ENCODE measurements at places on chromosomes 5 and 9.

DNA sequence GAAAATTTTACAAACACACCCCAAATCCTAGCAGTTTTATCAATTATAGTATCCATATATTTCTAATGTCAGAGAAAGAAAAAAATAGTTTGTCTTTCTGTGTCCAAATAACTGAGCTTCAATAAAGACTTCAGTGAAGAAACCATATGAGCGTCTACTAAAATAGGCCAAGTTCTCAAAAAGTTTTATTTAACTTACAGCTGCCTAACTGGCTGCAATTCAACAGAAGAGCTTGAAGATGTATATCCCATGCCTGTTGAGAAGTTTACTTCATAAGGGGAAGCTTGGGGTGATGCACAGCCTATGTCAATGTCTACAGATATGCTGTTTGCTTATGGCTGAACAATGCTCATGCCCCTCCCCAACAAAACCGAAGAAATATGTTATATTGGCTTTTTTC, 43.7 kb upstream of the ELOVL7 start:
- no peak for DNase-seq

- DNase-seq: no peak
Observed at GRCh38 chr9:136648751-136649150, 14.0 kb upstream of the EGFL7 start.

DNA sequence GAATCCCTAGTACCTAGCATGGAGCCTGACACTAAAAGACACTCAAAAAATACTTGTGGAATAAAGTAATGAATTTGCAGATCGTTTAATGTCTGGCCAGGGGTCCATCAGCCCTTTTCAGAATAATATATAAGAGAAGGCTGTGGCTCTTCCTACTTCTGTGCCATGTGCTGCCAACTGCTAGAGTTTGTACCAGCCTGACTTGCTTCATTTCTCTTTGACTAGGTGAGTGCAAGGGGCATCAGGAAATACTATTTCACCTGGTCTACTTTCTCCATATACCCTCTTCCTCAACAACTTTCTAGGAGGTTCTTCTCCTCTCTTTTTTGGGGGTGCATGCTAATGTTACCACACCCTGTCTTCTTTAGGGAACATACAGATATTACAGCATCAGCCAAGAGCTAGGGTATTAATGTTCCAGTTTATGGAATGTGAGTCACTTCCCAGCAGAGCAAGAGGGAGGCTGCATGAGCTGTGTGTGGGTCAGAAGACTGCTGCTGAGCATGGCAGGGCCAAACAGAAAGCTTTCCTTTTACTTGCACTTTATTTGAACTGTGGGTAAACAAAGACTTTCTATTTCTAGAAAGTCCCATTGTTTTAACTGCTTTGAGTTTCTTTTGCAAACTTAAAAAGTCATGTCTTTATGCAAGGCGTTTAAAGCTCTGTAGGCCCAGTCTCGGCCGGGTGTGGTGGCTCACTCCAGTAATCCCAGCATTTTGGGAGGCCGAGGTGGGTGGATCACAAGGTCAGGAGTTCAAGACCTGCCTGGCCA, 158.9 kb downstream of the ADAMTSL1 start:
- no peak for DNase-seq

GRCh38 chr5:151083081-151083676, 2.3 kb upstream of the TNIP1 start:
- DNase-seq: no peak

DNA sequence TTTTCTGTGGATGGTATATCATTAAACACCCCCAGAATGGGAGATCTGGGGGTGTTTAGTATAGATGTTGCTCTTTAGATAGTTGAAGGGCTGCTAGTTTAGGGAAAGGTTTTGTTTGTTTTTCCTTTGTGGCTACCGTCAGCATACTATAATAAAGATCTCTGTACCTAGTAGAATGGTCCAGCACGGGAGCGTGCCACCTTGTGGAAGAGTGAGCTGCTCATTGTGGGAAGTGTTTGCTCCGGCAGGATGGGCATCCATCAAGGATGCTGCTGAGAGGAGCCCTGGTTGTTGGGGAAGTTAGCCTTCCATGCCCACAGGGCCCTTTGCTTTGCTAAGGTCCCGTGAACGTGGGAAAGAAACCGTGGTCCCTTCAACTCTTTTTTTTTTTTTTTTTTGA, 113.1 kb downstream of the LIFR start:
- no peak for DNase-seq

DNA sequence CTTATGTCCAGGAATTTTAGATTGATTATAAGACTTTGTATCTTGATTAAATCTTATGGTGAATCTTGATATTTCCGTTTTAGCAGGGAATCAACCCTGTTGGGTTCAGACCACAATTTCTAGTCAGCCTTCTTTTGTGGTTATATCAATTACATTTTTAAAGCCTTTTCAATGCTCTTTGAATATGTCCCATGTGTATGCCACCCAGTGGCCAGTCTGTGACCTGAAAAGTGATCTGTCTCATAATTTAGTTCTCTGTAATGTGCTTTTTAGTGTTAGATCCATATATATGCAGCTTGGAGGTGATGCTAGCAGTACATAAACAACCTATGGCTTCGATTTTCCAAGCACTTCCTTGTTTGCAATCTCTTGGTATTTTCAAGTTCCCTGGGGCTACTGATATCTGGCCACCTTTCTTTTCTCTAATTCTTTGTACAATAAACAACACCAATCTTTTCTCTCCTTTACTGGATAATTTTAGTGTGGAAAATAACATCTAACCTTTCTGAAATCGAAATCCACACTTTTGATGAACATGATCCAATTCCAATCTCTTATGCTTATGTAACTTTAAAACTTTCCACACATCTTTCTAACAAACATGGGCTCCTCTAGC, 28.8 kb downstream of the PDE8B start:
- DNase-seq: no peak

DNA sequence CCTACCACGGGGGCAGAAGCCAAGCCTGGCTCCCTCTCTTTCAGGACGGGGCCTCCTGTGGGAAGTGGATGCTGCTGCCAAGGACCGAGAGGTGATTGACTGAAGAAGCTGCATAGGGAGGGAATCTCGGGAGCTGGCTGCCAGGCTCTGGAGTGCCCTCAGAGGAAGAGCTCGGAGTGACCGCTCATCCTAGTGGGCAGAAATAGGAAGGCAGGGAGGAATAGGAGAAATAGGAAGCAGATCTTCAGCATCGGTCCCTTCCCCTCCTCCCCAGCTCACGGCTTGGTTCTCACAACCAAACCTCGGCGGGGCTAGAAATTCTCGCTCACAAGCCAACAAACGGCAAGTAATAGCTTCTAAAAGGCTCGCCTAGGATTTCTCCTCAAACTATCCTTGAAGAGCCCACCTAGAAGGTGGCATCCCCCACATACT, 159.9 kb upstream of the RAI14 start:
- DNase-seq: no peak

DNA sequence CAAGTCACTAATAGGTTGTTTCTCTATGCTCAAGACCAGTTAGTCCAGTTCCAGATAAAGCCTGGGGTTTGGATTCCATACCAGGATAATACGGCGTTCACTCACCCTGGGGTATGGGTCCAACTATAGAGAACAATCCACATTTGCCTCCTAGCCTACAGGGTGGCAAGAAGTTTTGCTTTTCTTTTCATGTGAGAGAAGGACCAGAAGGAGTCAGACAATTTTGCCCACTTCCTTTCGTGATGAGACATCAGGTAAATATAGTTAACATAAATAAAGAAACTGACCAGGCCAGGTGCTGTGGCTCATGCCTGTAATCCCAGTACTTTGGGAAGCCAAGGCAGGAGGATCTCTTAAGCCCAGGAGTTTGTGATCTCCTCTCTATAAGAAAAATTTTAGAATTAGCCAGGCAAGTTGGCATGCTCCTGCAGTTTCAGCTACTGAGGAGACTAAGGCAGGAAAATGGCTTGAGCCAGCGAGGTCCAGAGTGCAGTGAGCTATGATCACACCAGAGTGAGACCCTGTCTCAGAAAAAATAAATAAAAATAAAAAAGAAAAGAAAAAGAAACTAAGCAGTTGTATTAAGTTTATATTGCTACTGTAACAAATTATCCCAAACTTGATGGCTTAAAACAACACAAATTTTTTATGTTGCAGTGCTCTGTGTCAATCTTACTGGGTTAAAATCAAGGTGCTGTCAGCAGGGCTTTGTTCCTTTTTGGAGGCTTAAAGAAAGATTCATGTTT, 7.5 kb upstream of the REEP5 start:
- DNase-seq: no peak

- no peak for DNase-seq
Observed at GRCh38 chr9:122366074-122366660, 4.7 kb upstream of the PTGS1 start.

DNA sequence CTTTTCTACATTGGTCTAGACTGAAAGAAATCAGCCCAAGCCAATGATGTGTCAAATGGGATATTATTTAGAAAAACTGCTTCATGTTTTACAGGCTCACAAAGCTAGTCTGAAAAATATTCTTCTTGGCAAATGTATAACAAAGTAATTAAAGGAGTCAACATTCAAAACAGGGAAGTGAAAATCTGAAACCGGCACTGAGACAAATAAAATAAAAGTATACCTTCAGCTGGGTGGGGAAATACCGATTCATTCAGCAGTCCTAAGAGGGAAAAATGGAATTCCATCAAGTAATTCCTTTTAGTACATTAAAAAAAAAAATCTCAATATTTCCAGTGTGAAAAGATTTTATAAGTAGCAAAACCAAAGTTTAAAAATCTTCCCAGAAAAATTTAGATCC, 259.6 kb upstream of the SLC24A2 start:
- no peak for DNase-seq

- DNase-seq: no peak
Observed at GRCh38 chr9:91978740-91979414, 28.8 kb upstream of the ROR2 start.

- DNase-seq: no peak
Observed at GRCh38 chr9:93205045-93205768, 21.3 kb downstream of the WNK2 start.

- no peak for DNase-seq
Observed at GRCh38 chr9:136603901-136604814, 58.3 kb upstream of the NOTCH1 start.

GRCh38 chr5:93359960-93360305, 221.1 kb downstream of the NR2F1-AS1 start:
- DNase-seq: no peak

DNA sequence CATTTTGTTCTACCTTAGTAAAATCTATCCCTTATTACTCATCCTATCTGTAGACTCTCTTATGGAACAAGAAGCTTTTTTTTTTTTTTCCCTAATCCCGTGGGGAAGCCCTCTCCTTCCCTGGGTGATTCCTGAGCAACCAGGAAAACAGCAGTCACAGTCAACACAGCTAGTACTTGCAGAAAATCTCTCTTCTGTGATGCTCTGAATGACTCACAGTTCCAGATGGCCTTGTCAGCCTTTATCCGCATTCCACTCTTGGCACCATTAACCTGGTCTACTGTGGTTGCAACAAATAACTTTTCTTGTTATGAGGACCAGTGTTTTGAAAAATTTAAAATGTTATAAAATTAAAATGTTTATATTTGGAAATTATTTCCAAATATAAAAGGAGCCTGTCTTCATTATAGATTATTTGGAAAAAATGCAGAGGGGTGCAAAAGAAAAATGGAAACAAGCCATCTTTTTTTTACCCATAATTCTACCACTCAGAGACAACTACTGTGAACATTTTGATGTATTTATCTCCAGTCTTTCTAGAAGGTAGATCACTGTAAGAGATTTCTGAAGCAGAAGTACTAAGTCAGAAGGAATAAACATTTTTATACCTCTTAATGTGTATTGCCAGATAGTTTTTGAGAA, 486.7 kb downstream of the RAB3C start:
- DNase-seq: no peak

GRCh38 chr9:84123648-84124406, 143.2 kb downstream of the RMI1 start:
- DNase-seq: no peak

GRCh38 chr9:18665947-18666346, 192.0 kb downstream of the ADAMTSL1 start:
- no peak for DNase-seq

DNA sequence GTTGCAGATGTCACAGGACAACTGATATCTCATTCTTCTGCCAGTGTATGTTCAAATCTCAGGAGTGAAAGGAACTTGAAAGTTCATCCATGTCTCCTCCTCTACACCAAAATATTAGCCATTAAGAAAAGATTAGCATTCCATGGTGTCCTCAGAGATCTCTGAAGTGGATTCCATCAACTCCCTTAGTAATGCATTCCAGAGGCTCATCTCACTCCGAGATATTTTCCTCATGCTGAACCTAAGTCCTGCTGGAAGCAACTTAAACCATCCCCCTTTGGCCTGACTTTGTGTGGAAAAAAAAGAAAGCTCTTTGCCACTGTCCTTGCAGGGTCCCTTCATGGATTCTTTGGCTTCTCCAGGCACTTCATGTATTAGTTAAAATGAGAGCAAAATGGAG, 155.7 kb upstream of the ZNF462 start:
- DNase-seq: no peak

DNA sequence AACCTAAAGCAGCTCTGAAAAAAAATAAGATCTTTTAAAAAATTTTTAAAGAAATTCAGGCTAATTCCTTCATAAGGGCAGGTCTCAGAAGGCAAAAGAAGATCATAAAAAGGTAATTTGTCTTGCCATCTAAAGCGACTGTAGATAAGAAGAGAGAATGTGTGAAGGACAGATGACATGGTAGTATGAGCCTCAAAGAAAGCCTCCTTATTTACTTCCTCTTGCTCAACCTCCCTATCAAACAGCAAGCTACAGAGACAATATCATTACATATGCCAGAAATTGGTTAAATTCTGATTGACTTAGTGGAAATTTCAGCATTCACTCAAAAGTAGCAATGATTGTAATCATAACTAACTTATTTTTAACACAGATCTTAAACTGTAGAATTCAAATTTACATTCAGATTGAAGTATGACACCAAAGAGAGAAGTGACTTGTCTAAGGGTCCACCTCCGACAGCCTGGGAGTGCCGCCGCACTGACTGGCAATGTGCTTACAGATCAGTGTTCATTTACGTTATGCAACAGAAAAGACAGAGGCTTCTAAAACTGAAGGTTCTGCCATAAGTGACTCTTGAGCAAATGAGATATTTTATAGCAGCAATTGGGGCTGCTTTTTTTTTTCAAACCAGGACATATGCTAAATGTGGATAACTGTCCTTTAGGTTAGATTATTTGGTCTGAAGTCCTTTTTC, 132.0 kb downstream of the CEMIP2 start:
- no peak for DNase-seq

DNA sequence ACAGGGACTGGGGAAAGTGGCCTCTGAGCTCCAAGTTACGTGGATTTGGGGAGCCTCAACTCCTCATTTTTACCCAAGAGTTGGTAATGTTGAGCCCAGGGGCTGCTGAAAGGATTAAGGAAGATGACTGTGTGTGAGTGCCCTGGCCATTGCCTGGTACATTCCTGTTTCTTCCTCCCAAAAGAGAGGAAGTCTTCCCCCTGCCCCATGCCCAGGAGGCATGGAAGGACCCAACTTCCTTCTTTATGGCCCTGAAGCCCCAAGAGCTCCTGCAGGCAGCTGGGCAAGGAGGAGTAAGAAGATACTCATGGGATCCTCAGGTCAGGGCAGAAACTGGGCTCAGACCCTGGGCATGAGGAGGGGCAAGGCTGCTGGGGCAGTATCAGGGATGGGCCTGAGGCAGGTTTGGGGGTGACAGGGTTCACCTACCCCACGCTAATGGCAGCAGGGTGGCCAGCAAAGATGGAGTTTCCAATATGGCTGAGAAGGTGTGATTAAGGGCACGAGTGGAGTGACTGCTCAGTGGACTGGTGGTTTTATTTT, 118.3 kb upstream of the MVB12B start:
- no peak for DNase-seq
